ENCODE measurements at places on chromosomes 12 and 14. TPM values are rescaled to one million over a fixed set of nuclear protein-coding genes. Genes with fewer than 3 reads are reported as not detected.

The MANSC1 gene
- polyA plus RNA-seq = 20.3 TPM

The TAS2R42 gene
- polyA plus RNA-seq = not detected

The KSR2 gene
- not detected for polyA plus RNA-seq

The SLCO1C1 gene
- polyA plus RNA-seq = 0.19 TPM

The EML1 gene
- polyA plus RNA-seq = 41.6 TPM

The PPP1R1A gene
- 59.5 TPM for polyA plus RNA-seq

The CLEC1A gene
- polyA plus RNA-seq = 3.6 TPM

The NFATC4 gene
- polyA plus RNA-seq = 40.4 TPM

The ASCL4 gene
- not detected for polyA plus RNA-seq

The CD27 gene
- 0.54 TPM for polyA plus RNA-seq

The LYZ gene
- 15.5 TPM for polyA plus RNA-seq

The GPR132 gene
- polyA plus RNA-seq = not detected

The KCNC2 gene
- polyA plus RNA-seq = 0.21 TPM

The OR10A7 gene
- not detected for polyA plus RNA-seq

The PLEKHG7 gene
- polyA plus RNA-seq = 0.35 TPM

The MYF5 gene
- 27.2 TPM for polyA plus RNA-seq

The SLC41A2 gene
- polyA plus RNA-seq = 2.7 TPM

The EGLN3 gene
- polyA plus RNA-seq = 44.7 TPM

The DHH gene
- polyA plus RNA-seq = 0.99 TPM

The SPRYD4 gene
- 1.6 TPM for polyA plus RNA-seq

The KRT83 gene
- not detected for polyA plus RNA-seq

The ASCL1 gene
- polyA plus RNA-seq = not detected

Measured in muscle of arm (tissue), 14 donors.